ENCODE measurements at places on chromosomes 13 and 19. TPM values are rescaled to one million over a fixed set of nuclear protein-coding genes. Genes with fewer than 3 reads are reported as not detected.

ZNF525 gene
- total RNA-seq = 7.1 TPM

ZIC2 gene
- 0.60 TPM for total RNA-seq

FCAR gene
- not detected for total RNA-seq

FBXO27 gene
- 4.1 TPM for total RNA-seq

Data from astrocyte (in vitro differentiated cells and primary cell).